ENCODE measurements at places on chromosomes 4 and X.

DNA sequence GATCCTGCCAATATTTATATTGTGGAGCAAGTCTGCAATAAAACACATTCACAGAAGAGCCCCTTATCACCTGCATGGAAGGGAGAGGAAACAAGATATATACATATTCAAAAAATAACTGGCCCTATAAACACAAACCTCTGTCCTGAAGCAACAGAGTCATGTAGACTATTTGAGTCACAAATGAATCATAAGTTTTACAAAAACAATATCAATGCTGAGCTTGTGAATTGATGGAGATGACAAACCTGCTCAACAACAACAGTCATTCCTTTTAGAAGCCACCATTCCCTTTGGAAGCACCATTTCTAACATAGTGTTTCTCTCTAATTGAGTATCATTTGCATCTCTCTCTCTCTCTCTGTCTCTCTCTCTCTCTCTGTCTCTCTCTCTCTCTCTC is 313.9 kb downstream of the MID1IP1 start:
- peak; percentile 0 for DNase-seq

DNA sequence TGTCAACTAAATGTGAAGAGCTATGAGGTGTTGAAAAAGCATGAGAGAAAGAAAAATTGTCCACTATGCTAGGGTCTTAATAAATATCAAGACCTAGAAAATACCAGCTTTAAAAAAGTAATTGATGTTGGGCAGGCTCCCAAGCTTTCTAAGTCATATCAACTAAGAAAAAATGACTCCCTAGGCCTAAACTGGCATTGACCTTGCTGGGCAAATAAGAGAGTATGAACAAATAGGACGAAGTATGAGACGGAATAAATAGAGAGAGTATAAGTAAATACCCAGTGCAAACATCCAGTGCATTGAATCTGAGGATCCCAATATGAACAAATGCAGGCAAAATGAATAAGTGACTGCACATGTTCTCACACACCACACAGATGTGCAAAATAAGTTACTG is 3.2 kb downstream of the KDR start:
- no peak for DNase-seq

DNA sequence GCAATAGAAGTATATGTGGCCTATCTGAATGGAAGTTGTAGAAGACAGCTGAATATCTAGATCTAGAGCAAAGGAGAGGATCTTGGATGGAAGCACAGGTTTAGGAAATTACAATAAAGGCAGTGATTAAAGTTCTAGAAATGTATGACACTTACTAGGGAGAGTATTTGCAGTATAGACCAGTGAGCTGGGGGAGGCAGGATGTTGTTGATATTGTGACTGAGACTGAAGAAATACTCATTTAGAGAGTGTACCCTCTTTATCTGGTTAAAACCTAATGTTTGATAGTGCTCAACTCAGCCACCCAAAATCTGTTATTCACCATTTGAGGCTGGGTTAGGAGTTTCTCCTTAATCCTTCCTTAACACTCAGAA is 439.5 kb downstream of the GRXCR1 start:
- DNase-seq, result no peak

DNA sequence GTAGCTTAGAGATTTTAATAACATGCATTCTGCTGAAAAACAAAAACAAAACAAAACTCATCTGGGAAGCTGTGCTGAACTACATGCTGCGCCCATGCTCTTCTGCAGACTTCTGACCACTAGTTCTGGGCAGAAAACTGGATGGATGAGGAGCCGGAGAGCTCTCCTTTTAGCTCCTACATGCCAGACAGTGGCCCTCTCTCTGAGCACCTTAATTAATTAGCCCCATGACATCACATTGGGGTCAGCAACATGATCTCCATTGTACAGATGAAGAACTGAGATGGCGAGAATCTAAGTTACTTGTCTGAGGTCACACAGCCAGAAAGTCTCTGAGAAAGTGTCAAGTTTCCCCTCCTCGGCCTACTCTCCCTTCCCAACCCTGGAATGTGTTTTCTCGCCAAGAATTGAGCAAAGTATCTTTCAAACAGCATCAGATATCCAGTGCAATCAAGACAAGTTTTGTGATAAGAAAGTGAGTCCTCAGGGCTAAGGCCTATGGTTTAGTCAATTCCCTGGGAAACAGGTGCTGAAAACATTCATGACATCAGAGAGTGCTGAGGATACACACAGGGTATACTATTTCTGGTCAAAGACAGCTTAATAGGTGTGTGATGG is 21.6 kb downstream of the SCD5 start:
- no peak for DNase-seq

GRCh38 chr4:42344309-42344708 is 53.0 kb upstream of the SHISA3 start:
- no peak for DNase-seq

GRCh38 chrX:26376037-26376708 is 160.2 kb downstream of the MAGEB5 start:
- no peak for DNase-seq

- no peak for DNase-seq
Observed at GRCh38 chr4:105970371-105970770, 75.1 kb downstream of the NPNT start.

- DNase-seq, result peak; percentile 76
Observed at GRCh38 chr4:154049457-154050181, 260.7 kb upstream of the SFRP2 start.

DNA sequence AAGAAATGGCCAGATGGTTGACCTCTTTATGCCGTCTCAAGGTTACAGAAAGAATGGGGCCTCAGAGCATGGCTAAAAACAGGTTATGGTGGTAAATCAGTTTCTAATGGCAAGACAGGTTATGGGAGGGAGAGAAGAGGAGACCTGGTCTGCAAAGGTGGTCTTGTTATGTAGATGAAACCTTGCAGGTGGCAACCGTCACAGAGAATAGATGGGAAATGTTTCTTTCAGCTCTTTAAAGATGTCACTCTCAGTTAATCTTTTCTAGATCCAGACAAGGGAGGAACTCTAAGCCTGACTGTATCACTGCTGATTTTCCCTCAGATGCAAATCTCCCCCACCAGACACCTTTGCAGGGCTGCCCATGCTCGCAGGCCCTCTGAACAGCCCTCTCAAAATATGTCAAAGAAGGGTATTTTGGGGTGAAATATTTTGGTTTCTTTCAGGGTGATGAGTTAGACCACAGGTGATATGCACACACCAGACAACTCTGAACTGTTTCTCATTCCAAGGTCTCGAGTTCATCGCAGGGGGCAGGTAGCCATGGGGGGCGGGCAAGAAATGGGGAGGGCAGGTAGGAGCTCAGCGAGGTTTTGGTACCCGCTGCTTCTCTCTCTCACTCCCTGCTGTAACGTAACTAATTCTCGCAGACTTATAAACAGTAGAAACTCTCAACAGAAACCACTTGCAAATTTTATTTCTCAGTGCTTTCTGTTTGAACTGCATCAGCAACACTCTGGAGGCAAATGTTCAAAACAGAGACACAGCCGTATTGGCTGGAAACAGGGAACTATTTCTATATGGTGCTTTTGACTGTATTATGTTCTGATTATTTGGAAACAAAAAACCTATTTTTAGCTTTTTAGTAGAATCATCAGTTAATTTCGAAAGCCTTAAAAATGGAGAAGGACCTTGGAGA is 32.4 kb downstream of the CASP3 start:
- no peak for DNase-seq

Data from foreskin fibroblast (primary cell).